ENCODE measurements at places on chromosomes 2 and 18.

DNA sequence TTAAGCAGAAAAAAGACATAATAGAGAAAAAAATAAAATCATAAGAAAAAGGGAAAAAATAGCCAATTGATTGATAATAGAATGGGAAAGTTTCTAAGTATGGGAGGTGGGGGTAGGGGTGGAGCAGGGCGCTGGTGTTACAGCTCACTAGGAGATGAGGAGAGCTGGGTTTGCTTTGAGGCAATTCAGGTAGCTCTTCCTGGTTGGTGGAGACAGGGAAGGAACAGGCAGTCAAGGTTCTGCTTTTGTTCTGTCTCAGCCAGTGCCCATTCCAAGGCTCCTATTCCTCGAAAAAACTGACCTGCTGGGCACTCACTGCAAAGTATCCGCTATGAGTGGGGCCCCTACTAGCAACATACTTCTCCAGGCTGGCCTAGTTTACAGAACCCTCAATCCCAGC is 1.7 kb upstream of the CNNM4 start:
- no peak for DNase-seq

- no peak for DNase-seq
Measured at GRCh38 chr2:221962186-221962585, 336.6 kb downstream of the PAX3 start.

DNA sequence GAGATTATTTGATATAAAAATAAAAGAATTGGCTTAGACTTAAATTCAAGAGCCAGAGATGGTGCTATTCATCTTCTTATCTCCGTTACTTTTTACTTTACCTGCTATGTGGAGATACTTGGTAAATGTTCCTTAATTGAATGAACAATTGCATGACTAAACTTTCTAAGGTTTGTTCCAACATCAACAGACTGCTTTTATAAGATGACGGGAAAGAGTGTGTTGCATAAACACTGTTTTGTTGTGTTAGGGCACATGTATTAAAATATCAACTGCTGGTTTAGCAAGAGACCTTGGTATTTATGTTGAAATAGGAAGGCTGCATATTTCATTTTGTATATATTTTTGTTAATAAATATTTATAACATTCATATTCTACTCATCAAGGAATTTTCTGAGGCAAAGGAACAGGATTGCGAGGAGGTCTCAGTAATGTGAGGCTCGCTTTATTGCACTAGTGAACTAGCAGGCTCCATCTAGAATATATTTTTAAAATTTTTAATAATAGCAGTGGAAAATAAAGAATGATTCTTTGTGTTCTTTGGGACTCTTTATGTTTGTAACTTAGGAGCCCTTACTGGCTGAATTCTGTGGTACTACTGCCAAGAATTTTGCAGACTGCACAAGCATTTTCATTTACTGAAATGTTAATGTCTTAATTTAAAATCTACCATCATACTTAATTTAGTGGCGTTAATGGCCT is 10.7 kb upstream of the NFE2L2 start:
- DNase-seq = no peak

- no peak for DNase-seq
Measured at GRCh38 chr2:152846697-152847470, 128.5 kb downstream of the ARL6IP6 start.

GRCh38 chr18:78579854-78580577 is 399.6 kb upstream of the SALL3 start:
- no peak for DNase-seq

GRCh38 chr18:29028560-29028959 is 851.6 kb upstream of the CDH2 start:
- DNase-seq = no peak

- DNase-seq = no peak
Measured at GRCh38 chr2:54590216-54591120, 133.0 kb upstream of the EML6 start.

DNA sequence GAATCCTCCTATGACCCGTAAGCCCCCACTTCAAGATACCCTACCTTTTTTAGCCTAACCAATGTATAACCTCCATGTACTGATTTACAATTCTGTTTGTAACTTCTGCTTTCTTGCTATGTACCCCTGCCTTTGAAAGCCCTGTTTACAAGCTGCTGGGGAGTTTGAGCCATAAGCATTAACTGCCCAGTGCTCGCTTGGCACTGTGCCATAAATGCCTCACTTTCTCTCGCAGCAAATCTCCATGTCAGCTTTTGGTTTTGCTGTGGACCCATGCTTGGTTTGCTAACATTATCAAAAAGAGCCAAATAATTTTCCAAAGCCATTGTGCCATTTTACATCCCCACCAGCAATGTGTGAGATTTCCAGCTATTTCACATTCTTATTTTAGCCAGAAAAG is 51.8 kb downstream of the TEX51 start:
- no peak for DNase-seq

GRCh38 chr2:98769784-98770183 is 38.9 kb upstream of the MGAT4A start:
- DNase-seq = peak; percentile 40

Data from naive thymus-derived CD4-positive, alpha-beta T cell (primary cell).